ENCODE measurements at places on chromosomes 2 and 18.
A peak's percentile ranks its signal among the peaks of the same experiment; 100 is the strongest.

- DNase-seq = no peak
Measured at GRCh38 chr18:40160361-40160760, 1794.7 kb upstream of the PIK3C3 start.

GRCh38 chr2:41381701-41382100 is 666.1 kb upstream of the PKDCC start:
- DNase-seq = no peak

GRCh38 chr2:182055993-182056392 is 70.3 kb downstream of the PPP1R1C start:
- no peak for DNase-seq

- no peak for DNase-seq
Measured at GRCh38 chr2:144181001-144181400, 338.9 kb downstream of the ZEB2 start.

DNA sequence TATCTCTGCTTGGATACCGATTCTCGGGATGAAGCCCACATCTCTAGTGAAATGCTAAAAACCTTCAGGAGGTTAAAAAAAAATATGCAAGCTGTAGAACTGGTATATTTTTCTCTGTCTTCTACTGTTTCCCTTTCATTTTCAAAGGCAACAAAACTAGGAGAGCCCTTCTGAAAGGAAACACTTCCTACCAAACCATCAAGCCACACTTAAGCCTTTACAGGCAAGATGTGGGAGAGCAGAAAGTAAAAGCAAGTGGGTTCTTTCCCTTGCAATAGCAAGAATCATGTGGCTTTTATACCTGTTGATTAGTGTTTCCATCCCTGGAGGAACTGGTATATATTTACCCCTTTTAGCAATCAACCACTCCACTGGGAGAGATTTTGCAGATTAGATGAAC is 147.9 kb upstream of the ACAA2 start:
- DNase-seq = no peak

DNA sequence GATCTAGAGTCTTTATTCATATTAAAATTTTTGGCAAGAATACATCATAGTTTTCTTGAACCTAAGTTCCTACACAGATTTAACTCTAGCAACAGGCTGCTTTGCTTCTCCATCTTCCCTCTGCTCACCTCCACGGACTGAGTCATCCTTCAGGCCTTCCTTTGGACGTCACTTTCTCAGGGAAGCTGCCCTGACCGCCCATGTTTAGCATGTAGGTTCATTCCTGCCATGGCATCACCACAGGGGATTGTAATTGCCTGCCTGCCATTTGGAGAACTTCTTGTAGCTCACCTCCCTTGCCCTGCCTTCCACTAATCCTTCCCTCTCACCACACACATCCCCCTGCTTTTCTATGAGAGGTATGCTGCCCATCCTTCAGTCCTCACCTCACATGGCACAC is 43.9 kb upstream of the B3GNT2 start:
- DNase-seq = peak; percentile 64

DNA sequence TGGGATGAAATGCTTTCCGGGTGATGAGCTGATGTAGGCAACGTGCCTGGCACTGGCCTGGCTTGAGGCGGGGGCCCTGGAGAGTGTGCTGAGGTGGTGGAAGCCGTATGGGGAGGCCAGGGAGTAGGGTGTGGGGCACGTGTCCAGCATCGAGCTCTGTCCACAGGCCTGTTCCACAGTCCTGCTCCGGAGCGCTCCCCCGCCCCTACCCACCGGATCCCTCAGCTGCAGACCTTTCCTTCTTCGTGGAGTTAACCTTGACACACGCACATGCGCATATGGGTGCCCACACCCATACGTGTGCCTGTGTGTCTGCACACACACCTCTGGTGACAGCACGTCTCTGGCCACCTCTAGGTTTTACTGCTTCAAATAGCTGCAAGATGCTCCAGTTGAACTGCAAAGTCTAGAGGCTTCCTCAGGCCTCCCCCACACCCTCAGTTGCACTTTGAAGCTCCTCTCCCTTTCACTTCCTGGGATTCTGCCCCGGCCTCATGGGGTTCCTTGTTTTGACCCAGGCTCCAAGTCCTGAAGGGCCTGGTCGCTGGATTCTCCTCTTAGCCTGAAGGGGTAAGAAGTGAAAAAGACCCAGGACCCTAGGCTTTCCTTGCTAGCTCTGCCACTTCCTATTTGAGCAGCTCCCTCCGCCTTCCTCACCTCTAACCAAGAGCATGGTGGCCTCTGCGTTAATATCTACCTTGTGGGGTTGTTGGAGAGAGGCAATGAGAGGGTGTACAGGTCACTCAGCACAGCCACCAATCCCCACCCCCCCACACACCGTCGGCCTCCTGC is 49.5 kb downstream of the INHBB start:
- DNase-seq = no peak

DNA sequence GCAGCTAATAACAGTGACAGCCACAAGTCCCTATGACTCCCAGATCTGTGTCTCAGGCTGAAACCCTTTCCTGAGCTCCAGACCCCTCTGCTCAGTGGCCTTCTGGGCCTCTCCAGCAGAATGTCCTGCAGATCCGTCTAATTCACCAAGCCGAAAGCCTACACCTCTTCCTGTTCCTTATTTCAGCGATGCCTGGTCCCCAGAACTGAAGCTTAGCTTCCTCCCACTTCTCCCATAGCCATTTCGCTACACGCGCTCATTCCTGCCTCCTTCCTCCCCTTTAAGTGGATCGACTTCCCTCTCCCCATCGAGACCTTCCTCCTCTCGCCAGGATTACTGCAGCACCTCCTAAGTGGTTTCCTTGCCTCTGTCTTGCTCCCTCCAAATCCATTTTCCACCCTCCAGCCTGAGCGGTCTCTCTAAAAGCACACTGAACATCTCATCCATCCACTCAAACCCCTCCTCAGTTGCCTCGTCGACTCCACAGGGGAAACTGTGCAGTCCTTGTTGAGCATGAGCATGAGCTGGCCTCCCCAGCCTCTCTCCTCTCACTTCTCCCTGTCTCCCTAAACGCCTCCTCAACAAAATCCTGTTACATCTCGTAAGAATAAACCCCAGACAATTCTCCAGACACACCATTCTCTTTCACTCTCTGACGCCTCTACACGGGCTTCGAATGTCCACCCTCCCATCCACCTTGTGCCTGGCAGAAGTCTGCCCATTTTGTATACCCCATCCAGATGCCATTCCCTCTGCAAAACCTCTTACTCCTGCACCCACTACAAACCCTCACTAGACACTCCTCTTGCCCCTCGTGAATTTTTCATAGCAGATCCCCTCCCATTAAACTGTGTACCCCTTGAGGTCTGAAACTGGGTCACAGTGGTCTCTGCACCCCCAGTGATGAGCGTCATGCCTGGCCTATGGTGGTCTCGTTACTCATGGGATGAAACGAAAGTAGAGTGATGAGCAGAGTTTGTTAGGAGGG is 232.6 kb downstream of the ATAD2B start:
- DNase-seq = no peak

DNA sequence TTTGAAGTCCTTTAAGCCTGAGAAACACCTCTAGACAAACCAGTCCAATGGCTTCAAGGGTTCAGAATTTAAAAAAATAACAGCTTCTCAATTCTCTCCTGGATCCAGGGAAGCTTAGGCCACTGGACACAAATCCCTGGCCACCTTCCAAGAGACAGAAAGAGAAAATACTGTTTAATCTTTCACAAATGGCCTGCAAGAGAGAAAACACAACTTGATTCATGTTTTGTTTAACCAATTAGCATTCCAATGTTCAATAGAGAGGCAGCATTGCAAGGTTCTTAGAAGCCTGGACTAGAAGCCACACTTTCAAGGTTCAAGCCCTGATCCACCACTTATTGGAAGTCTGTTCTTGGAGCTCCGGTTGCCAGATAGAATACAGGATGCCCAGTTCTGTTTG is 109.0 kb upstream of the PARD3B start:
- no peak for DNase-seq

DNA sequence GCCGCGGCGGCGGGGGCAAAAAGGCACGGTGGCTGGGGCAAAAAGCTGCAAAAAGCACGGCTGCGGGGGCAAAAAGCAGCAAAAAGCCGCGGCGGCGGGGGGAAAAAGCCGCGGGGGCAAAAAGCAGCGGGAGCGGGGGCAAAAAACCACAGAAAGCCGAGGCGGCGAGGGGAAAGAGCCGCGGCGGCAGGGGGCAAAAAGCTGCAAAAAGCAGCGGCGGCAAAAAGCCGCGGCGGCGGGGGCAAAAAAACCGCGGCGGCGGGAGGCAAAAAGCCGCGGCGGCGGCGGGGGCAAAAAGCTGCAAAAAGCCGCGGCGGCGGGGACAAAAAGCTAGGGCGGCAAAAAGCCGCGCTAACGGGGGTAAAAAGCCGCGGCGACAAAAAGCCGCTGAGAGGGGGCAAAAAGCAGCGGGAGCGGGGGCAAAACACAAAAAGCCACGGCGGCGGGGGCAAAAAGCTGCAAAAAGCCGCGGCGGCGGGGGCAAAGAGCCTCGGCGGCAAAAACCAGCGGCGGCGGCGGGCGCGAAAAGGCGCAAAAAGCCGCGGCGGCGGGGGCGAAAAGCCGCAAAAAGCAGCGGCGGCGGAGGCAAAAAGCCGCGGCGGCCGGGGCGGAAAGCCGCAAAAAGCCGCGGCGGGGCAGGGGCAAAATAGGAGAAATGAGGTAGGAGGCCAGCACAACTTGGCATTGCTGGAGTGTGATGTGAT is 123.4 kb downstream of the ANKRD30BL start:
- DNase-seq = peak; percentile 10

- DNase-seq = peak; percentile 56
Measured at GRCh38 chr2:168534926-168535325, 78.9 kb downstream of the CERS6 start.

DNA sequence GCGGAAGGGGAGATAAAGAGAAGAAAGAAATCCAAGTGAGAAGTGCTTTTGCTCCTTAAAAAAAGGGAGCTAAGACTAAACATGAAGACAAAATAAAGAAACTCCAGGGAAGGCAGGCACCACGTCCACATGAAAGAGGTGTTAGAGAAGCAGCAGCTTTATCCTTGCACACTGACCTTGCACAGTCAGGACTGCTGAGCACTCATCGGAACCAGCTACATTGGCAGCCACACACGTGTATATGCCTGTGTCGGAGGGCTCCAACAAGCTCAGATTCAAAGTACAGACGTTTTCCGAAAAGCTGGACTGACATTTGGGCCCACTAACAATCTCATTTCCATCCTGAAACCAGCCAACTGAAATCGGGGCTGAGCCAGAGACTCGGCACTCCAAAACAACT is 88.2 kb downstream of the TTN start:
- no peak for DNase-seq
